CD4-positive, alpha-beta T cell (primary cell): ENCODE measurements at places on chromosomes 3 and 15. TPM values are rescaled to one million over a fixed set of nuclear protein-coding genes. Genes with fewer than 3 reads are reported as not detected.

The WDR76 gene
- total RNA-seq, result 7.0 TPM

The CPLX3 gene
- total RNA-seq, result 0.16 TPM

The NME9 gene
- not detected for total RNA-seq

The MGLL gene
- total RNA-seq, result 0.38 TPM

The EFHB gene
- total RNA-seq, result 1.2 TPM

The ERICH6 gene
- total RNA-seq, result not detected

The KIF7 gene
- total RNA-seq, result 0.20 TPM

The GOLGA6A gene
- total RNA-seq, result 0.16 TPM

The CFAP100 gene
- not detected for total RNA-seq

The ARL6IP5 gene
- total RNA-seq, result 65.2 TPM

DNA sequence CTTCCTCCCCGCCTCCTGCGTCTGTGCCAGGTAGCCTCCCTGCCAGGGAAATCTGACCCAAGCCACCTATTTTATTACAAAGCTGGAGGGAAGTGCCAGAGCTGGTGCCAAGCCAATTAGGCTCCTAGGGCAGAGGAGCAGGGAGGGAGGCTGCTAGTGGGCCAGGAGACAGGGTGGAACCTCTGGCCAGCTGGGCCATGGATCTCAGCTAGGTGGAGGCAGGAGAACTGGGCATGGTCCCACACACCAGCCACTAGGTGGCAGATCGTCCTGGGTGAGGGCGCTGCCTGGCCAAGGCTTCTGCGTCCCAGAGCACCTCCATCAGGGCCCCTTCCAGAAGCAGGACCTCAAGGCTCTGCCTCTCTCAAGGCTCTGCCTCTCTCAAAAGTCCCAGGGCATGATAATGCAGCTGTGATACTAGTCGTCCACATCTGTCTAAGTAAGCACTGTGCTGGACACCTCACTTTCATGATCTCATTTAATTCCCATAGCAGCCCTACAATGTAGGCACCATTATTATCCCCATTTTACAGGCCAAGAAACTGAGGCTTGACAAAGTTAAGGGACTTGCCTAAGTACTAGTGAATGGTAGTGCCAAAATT is 4.5 kb upstream of the RFT1 start:
- peak; percentile 33 for DNase-seq

- no peak for DNase-seq
These were observed 24.7 kb upstream of the TM4SF4 start for GRCh38 chr3:149449799-149450198.

GRCh38 chr3:3110299-3110630 is at the start of gene IL5RA:
IL5RA (minus strand) TSS chr3:3110374; CDS start chr3:3104984, 5,390 bp downstream.
- no peak for DNase-seq

DNA sequence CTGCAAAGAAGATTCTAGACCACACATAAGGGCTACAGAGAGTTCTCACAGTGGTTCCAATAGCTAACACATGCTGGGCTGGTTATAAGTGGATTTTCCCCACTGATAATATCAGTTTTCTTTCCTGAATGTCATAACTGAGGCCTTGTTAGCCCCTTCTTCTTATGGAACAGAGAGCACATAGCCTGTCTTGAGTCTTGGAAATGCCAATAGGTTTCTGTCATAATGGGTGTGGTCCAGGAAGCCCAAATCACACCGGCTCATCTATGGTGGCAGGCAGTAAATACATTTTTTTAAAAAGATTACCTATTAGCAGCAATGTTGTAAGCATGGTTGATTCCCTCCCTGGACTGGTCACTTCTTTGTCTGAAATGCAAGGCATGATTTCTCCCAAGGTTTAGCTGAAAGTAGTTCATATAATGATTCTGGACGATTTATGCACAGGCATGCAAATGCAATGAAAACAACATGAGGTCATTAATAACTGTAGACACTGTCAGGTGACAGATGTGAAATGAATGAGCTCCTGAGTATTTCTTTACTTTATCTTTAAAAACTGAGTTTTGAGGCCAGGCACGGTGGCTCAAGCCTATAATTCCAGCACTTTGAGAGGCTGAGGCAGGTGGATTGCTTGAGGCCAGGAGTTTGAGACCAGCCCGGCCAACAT is 67.2 kb upstream of the ATP2C1 start:
- DNase-seq, result no peak

DNA sequence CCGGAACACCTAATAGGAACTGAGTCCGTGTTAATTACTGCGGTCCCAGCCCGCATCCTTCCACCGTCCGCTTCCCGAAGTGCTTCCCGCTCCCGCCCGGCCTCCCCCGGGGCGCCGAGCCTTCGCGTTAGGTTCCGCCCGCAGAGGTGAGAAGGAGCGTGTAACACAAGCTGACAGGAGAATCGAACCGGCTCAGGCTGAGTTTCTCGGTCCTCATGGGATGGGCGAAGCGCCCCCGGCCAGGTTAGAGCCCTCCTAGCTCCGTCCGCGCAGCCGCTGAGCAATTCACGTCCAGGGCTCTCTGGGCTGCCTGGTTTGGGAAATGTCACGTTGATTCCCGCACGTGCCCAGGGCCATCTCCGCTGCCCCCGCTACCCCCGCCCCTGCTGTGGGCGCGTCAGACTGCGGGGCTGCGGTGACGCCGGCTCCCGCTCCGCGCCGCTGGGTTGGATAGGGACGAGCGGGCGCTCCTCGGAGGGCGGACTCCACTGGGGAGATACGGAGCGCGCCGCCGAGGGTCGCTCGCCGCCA is 954 bp downstream of the CLDN11 start:
- DNase-seq, result no peak

DNA sequence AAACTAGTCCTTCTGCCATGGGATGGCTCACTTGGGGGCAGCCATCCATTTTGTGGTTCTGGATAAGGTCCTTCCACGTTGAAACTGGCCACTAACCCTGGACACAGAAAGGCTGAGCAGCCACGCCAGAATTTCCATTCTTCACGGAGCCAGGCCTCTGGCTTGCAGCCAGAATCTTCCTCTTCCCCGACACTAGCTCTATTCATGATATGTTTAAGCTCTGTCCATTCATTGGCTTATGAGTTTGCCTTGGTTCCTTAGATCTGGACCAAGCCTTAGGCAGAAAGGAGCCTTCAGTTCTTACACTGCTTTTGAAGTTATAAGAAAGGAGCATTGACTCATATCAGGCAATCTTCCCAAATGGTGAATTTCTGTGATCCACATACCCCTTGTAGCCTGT is 288.4 kb upstream of the GOLGA6L4 start:
- DNase-seq, result no peak

DNA sequence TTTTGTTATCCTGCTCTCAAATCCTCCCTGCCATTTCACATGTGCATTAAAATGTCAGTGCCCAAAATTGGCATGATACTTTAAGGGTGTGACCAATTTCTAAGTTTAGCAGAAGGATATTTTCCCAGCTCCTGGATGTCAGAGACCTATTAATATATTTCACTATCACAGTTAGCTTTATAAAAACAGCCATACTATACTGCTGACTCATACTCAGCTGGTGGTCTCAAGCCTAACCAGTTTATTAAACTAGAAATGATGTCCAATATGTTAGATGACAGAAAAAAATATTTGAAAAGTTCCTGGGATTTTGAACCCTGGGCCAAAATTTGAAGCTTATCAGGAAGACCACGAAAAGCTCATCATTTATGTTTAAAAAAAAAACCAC is 60.9 kb upstream of the ZNF280D start:
- DNase-seq, result no peak

- no peak for DNase-seq
These were observed 5.0 kb downstream of the PIGZ start for GRCh38 chr3:196963631-196963953.

DNA sequence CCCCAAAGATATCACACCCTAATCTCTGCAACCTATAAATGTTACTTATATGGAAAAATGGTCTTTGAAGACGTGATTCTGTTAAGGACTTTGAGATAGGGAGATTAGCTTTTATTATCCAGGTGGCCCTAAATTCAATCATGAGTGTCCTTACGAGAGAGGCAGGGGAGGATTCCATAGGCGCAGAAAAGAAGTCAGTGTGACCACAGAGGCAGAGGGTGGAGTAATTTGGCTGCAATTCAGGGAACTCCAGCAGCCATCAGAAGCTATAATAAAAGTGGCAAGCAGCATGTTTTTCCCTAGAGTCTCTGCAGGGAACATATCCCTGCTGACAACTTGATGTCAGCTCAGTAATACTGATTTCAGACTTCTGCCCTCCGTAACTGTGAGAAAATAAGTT is 315.2 kb upstream of the ROBO2 start:
- DNase-seq, result no peak

DNA sequence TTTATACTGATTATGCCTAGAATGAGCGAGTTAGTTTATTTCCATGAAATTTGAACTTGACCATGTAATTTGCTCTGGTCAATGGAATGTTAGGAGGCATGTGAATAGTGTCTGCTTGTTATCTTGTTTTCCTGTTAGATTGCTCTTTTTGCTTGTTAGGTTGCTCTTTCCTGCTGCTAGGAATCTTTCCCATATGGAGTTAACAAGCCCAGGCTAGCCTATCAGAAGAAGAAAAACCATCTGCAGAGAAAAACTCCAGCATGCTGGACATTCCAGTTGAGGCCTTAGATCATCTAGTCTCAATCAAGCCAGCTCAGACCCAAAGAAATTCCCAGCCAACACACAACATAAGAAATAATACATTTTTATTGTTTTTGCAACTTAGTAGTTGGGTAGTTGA is 470.2 kb upstream of the AGTR1 start:
- no peak for DNase-seq

GRCh38 chr3:52798978-52799476 is 4.4 kb downstream of the ITIH3 start:
- no peak for DNase-seq

DNA sequence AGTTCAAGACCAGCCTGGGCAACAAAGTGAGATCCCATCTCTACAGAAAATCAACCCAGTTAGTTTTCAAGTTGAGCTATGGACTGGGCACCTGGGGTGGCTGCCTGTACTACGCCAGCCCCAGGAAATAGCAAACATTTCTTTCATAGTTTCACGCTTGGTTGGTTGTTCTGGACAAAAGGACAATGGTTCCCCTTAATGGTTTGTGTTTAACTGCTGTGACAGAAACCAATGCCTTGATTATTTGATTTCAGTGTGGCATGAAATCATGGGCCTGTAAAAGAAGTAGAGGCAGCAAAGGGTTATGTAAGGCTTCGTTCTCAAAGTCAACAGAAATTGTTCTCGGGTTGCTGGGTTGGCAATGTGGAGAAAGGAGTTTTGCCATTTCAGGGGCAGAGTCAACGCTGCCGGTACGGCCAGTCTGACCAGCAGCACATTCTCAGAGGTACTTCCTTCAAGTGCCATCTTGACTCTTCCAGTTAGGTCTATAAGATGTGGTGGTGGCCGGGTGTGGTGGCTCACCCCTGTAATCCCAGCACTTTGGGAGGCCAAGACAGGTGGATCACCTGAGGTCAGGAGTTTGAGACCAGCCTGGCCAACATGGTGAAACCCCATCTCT is 12.7 kb downstream of the LCMT2 start:
- DNase-seq, result no peak

GRCh38 chr3:194009892-194010533 is 125.9 kb upstream of the HES1 start:
- DNase-seq, result no peak

DNA sequence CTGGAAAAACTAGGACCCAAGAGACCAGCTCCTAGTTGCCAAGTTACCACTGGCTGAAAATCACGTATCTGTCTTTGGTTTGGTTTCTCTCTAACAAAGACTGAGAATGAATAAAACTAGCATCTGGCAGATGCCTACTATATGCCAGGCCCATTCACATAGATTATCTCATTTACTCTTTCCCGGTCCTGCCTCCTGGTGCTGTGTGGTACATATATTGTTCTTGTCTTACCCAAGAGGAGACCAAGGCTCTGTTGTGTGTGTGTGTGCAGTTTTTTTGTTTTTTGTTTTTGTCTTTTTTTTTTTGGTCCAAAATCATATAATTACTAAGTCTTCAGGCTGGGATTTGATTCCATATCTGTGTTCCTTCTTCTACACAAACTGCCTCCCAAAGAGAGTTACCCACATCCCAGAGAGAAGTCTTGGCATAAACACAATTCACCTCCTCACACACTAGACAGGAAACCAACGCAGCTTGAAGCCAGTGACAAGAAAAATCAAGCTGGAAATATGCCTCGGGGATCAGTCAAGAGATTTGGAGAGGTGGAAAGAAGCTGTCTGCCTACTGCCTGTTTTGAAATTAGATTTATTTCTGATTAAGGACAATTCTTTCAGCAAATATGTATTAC is 891 bp downstream of the AHSG start:
- no peak for DNase-seq

DNA sequence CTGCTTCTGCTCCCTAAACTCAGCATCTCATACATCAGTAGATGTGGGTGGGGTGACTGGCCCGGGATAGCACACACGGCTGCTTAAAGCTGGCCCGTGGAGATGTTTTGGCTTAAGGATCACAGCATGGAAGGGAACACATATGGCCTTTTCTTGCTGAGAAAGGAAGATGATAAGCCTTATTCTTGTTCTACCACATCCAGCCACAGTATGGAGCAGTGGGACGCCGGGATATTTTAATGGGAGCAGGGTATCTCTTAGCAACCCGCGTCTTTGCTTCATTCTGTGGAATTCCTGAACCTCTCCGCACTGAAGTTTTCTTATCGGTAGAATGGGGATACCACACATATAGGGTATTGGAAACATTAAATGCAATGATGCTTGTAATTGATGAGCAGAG is 94.1 kb upstream of the PROK2 start:
- DNase-seq, result no peak

DNA sequence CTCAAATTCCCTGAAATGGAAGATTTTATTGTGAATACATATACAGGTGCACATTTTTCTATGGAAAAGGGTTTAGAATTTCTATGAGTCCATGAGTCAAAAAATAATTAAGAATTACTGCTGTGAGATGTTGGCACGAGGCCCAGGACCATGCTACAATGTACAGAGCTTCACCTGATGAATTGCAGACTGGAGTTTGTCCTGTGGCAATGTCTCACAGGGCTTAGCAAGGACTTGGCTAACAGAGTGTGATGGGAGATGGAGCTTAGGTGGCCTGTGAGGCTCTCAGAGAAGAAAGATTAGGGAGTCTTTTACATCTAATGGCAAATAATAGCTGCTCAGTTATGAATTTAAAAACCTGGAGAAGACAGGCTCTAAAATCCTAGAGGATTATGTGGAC is 219.5 kb upstream of the CBLB start:
- no peak for DNase-seq

- no peak for DNase-seq
These were observed 135.1 kb downstream of the LRRC28 start for GRCh38 chr15:99386391-99386790.

GRCh38 chr15:82554849-82555248 is 14.6 kb upstream of the RPS17 start:
- no peak for DNase-seq

GRCh38 chr3:31354373-31354772 is 178.4 kb upstream of the STT3B start:
- DNase-seq, result no peak

DNA sequence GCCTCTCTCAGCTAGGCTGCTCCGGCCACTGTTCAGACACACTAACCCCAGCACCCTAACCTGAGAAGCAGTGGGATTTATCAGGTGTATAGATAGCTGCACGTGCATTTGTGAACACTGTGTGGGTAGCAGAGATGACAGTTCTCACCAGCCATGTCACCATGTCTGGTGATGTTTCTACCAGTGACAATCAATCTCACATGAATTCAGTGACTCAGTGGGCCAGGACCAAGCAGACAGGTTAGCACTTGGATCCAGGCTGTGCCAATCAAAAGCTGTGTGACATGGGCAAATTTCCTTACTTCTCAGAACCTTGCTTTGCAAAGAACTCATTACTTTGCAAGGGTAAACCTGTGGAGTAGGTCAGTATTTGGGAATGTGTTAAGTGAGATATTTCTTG is 65.3 kb upstream of the GATM start:
- DNase-seq, result no peak
